Amniotic stem cell (primary cell): ENCODE measurements at places on chromosomes 1 and 21.

GRCh38 chr1:208540724-208541123 lies 296.5 kb upstream of the PLXNA2 start:
- no peak for DNase-seq

- no peak for DNase-seq
Observed at GRCh38 chr1:40247655-40248054, at the start of gene TMCO2. Gene TMCO2 (plus strand): TSS chr1:40247937. CDS start chr1:40247994, 57 bp downstream.

DNA sequence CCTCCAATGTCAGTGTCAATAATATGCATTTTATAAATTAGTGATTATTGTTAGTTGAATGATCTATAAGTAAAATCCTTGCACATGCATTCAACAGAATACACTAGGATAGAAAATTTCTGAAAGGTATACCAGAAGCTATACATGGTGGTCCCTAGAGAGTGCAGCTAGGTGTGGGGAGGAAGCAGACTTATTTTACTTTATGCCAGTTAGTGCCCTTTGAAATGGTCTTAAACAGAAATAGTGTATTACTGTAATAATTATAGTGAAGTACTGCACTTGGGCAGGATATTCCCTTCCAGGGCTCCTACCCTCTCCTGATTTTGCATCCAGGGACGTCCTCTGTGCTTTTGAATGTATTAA lies 23.2 kb upstream of the WDR26 start:
- DNase-seq = no peak

GRCh38 chr1:175009532-175009931 lies 9.8 kb downstream of the CACYBP start:
- DNase-seq = no peak

DNA sequence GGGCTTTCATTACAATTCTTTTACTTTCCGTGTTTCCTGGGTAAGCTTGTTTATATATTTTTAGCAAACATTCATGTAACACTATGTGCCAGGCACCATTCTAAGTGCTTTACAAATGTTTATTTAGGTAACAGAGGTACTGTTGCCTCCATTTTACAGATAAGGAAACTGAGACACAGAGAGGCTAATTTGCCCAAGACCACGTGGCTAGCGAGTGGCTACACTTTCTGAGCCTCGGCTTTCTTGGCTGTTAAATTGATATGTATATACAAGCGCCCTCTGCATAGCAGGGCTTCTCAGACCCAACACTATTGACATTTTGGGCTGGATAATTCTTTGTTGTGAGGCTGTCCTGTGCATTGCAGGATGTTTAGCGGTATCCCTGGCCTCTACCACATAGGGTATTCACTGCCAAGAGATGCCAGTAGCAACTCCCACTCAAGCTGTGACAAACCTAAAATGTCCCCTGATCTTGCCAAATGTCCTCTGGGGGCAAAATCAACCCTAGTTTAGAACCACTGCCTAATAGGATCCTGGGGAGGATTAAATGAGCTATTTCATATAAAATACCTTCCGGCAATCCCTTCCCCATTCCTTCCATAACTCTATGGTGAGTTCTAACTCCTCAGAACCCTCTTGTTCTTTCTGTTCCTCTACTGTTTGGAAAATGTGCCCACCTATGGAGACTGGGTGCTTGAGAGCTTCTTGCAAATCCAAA lies 17.2 kb upstream of the ID3 start:
- DNase-seq = no peak

DNA sequence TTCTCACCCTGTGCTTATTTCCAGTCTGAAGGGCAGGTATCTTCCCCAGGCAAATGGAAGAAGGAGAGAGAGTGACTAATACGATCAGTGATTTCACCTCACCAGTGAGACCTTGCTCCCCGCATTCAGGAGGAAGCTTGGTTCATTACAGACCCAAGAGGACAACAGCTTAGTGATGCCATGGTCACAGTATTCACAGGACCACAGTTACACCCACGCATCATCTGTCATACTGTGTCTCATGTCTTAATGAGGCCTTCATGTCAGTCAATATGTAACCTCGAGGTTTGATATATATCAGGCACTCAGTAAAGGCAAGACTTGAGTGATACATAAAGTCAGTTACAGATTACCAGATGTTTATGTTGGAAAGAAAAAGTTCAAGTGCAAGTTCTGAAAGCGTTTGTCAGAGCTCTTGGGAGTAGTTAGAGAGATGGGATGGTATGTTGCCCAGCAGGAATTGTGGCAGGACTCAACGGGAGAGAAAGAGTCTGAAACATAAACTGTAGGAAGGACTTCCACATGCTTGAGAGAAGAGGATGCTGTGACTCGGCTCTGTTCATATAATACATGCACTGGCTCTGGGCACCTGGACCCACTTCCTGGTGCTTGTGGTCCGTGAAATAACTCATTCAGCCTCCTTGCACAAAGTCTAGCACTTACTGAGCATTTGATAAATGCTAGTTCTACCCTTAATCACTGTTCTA lies 33.3 kb downstream of the GNPAT start:
- no peak for DNase-seq

DNA sequence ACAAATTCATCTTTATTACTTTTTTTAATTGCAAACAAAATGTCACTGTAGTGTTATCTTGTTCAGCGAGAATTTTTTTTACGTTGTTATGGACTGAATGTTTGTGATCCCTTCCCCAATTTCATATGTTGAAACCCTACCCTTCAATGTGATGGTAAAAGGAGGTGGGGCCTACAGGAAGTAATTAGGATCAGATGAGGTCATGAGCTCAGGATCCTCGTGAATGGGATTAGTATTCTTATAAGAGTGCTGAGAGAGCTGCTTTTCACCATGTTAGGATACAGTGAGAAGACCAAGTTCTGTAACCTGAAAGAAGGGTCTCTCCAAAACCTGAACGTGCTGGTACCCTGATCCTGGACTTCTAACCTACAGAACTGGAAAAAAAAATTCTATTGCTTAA lies 646.0 kb upstream of the TMPRSS15 start:
- DNase-seq = no peak

DNA sequence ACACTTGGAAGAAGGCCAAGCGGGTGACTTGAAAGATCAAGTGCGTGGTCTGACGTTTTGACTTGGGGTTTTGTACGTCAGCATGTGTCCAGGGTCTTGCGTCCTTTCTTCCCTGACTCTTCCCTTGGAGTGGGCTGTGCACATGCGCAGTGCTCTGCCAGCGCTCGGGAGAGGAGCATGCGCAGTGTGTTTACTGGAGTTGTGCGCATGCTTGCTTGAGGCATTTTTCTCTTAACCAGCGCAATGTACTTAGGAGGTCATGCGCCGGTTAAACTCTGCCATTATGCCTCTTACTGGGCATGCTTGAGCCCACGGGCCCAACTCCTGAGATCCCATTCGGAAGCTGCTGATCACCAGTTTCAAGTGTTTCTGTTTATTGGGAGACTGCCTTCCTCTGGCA lies 242.5 kb upstream of the AJAP1 start:
- no peak for DNase-seq

DNA sequence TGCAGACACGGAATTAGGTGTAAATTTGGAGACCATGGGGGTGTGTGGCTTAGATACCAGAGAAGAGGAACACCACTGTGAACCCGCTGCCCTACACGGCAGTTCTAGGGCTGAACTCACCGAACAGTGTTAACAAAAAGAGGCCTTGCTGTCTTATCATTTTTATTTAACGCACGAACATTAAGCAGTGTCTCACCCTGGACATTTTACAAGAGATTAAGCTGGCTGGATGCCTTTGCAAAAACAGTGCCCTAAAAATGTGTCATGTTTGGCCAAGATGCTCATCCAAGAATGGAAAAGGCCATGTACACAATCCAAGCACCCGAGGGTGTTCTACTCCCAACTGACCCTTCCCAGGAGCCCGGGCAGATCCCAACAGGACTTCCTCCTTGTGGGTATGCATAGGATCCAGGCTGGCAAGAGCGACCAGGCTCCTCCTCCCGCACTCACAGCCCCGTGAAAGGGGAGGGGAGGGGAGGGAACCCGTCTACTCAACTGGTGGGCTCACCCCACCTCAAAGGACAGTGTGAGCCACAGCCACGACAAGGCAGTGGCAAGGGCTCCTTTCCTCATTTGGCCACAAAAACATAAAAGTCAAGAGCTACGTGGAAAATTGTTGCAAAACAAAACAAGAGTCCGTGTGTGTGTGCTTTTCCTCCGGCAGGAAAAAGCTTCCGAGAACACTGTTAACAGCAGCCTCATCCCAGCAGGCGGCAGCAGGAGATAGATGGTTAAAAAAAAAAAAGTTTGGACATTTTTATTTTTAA lies 20.3 kb downstream of the C2CD2 start:
- no peak for DNase-seq

DNA sequence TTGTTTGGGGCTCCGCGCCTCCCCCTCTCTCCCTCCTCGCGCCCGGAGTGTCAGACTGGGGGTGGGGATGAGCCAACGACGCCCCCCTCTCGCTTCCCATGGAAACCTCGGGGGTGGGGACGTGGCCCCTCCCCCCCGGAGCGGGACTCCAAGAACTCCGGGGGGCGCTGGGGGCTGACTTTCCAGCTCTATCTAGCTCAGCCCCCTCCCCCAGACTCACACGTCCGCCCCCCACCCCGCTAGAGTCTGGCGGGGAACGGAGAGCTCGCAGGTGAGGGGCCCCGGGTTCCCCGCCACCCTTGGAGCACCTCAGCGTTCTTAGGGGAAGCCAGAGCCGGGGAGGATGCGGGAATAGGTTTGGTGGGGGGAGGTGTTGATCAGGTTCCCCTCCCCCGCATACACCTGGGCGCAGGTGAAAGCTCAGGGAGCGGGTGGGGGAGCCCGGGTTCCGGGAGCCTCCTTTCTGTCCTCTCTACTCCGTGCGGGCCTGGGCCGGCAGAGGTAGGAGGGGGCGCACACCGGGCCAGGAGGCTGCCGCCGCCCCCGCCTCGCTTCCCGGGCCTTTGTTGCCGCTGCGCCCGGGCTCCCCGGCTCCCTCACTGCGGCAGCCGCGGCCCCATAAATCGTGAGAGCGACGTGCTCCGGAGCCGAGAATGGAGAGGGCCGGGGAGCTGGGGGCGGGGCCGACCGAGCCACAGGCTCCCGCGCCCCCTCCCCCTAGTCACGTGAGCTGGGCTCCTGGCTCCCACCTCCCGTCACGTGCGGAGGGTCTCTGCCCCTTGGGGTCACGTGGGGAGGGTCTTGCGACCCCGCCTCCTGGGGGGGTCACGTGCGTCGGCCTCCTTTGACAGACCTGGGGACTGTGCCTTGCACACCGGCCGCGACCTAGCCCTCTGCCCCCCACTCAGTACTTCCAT lies 1.9 kb downstream of the EFNA3 start:
- DNase-seq = no peak

- no peak for DNase-seq
Observed at GRCh38 chr1:162530307-162530987, 31.1 kb upstream of the UAP1 start.

DNA sequence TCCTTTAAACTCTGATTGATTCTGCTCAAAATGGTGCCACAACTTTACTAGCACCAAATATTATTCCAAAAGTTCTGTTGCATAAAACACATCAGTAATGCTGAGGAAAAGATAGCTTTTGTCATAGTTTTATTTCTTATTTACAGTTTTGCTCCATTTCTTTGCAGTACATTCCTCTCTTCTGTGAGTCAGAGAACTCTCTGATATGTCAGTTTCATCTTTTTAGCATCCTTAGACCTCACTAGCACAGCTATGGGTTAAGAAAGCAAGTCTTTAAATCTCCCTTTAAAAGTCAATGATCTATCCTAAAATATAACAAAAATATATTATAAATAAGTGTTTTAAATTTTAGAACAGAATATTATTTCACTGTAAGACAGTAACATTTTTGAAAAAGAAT lies 356.6 kb upstream of the SNX7 start:
- DNase-seq = no peak

- DNase-seq = no peak
Observed at GRCh38 chr1:18232052-18232451, 124.5 kb downstream of the IGSF21 start.

GRCh38 chr1:4367230-4367777 lies 287.1 kb upstream of the AJAP1 start:
- DNase-seq = no peak

GRCh38 chr1:5430136-5430535 lies 562.1 kb downstream of the NPHP4 start:
- no peak for DNase-seq

DNA sequence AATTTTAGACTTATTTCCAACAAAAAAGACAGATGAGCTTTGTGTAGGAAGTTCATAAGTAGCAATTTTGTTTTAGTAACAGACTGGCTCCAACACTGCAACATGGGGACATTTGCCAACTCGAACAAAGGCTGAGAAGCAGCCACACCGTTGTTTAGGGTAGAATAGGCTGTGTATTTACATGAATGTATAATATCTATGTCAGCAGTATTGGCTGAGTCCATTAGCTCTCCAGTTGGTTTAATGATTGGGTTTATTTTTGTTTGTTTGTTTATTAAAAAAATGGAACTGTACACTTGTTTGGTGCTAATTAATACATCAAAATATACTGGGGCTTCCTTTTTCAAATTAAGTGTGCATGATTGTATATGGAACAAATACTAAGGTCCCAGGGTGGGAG lies 7.3 kb upstream of the TMCO2 start:
- no peak for DNase-seq

GRCh38 chr1:156004843-156005584 lies 15.7 kb downstream of the SSR2 start:
- DNase-seq = no peak

DNA sequence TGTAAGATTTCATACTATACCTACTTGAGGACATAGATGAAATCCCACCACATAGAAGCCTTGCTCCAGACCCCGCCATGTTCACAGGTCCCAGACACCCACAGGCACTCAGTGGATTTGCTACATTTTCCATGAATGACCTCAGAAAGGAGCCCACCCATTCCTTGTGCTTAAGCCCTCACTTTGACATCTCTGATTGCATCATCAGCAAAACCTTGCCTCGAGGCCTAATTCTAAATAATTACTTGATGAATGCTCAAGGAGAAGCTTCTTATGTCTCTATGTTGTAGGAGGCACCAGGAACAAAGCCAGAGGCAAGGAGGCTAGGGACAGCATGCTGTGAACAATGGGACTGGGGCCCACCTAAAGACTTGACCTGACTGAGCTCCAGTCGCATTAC lies 12.1 kb downstream of the OVGP1 start:
- no peak for DNase-seq

DNA sequence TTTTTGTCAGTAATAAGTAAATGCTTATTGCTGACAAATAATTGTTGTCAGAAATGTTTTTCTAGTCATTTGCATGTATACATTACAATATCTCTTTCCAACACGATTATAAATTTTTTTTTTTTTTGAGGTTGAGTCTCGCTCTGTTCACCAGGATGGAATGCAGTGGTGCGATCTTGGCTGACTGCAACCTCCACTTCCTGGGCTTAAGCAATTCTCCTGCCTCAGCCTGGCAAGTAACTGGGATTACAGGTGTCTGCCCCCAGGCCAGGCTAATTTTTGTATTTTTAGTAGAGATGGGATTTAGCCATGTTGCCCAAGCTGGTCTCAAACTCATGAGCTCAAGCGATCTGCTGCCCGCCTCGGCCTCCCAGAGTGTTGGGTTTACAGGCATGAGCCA lies 72.0 kb upstream of the ATF3 start:
- no peak for DNase-seq

- DNase-seq = no peak
Observed at GRCh38 chr1:83932281-83932680, 66.7 kb downstream of the TTLL7 start.

- DNase-seq = no peak
Observed at GRCh38 chr1:119758584-119758983, 10.1 kb downstream of the HMGCS2 start.
